ENCODE measurements at places on chromosomes 6 and 20.

DNA sequence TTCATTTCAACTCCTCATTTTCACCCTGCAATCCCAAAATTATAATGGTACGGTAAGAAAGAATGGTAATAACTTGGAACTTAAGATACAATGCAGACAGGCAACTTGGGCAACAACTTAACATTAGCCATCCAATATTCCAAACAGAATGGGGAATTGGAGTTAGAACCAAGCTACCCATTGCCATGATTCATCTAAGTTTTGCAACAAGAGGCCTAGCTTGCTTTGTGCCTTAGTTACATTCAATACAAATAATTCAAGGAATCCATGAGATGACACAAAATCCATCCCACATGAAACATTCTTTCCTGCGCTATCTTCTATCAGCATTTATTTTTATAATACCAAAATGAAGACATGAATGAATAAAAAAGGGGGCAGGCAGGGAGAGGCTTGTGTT lies 28.4 kb downstream of the DCDC2 start:
- no peak for DNase-seq

GRCh38 chr6:12392490-12392889 lies 102.3 kb downstream of the EDN1 start:
- no peak for DNase-seq

- DNase-seq, result no peak
Observed at GRCh38 chr20:53797085-53797484, 203.4 kb upstream of the ZNF217 start.

- DNase-seq, result no peak
Observed at GRCh38 chr6:54903884-54904283, 57.3 kb downstream of the FAM83B start.

DNA sequence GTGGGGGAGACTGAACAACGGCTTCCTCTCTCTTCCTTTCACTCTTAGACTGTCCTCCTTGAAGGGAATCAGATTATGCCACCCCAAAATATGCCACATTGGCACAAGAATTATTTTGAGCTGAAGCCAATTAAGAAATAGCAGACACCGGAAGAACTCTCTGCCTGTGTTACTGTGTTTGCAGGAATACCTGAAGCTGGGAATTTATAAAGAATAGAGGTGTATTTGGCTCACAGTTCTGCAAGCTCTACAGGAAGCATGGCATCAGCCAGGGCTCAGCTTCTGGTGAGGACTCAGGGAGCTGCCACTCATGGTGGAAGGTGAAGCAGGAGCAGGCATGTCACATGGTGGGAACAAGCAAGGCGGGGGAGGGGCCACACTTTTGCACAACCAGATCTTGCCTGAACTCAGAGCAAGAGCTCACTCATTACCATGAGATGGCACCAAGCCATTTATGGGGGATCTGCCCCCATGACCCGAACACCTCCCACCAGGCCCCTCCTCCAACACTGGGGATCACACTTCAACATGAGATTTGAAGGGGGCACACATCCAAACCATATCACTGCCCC lies 46.0 kb downstream of the PCNA start:
- DNase-seq, result no peak

DNA sequence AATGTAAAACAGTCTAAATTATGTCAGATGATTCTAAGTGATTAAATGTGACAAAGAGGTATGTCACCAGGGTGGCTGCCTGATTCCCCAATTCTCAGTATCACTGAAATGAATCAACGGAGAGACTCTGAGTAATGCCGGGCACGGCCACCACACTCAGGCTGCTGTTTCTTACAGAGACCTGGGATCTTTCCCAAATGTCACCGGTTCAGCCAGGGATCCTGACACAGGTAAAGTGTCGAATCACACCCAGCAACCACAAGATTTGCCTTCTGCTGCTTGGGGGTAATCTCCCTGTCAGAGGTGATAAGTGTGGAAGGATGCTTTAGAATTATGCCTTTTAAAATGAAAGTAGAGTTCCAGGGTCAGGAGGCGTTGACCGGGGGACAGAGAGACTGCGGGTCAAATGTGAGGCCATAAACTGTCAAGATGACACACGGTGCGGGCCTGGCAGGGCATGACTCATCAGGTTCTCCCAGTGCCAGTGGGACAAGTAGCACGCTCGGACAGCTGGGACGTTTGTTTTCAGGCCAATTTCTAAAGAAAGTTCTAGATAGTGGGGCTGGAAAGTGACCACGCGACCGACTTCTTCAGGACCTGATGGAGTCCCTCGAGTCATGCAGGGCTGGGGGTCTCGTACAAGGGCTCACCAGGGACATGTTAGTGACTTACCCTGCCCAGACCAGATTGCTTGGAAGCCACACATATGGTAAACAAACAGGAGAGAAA lies 48.9 kb downstream of the PRDM1 start:
- no peak for DNase-seq

DNA sequence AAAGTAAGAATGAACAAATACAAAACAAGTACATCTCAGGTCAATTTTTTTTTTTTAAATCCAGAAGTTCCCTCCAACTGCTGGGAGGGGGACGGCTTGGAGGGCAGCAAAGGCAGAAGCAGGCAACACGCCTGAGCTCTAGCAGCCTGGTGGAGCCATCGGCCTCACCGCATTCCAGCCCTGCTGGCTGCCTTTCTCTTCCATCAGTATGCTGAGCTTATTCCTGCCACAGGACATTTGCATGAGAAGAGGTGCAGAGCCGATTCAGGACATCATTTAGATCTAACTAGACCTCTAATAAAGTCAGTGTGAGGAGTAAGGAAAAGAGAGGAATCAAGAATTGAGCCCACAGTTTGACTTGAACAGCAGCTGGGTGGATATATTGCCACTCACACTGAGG lies 318.8 kb downstream of the ZFAND3 start:
- DNase-seq, result no peak

DNA sequence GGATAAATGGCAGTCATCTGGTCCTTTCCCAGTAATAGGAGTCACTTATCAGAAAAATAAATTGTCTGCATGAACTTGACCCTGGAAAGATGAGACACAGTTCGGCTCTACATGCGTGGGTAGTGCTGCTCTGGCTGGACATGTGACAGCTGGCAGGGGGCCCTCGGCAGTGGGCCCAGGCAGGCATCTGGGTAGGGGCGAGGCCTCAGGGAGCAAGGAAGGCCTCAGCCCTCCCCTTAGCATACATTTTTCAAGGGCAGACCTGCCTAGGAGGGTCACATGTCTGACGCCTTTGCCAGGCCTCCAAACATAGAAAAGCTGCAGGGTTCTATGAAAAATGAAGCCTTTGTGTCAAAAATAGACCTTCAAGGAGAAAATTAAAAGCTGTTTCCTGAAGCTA lies 12.8 kb upstream of the ILRUN start:
- DNase-seq, result no peak

DNA sequence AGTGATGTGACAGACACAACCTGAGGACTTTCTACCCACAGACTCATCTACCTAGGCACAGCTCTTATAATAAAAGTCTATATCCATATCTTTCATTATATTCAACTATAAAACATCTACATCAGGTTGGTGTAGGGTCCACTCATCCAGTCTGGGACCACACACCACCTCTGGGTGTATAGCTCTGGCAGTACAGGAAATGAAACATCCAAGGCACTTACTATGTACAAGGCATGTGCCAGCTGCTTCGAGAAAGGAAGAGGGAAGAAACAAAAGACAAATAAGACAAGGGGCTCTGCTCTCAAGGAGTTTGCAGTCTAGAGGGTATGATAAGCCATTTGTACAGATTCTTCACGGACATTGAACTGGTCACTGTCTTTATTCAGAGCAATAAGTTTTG lies 18.6 kb downstream of the KIF13A start:
- no peak for DNase-seq

- DNase-seq, result no peak
Observed at GRCh38 chr6:89320012-89320559, 5.0 kb upstream of the GABRR2 start.

DNA sequence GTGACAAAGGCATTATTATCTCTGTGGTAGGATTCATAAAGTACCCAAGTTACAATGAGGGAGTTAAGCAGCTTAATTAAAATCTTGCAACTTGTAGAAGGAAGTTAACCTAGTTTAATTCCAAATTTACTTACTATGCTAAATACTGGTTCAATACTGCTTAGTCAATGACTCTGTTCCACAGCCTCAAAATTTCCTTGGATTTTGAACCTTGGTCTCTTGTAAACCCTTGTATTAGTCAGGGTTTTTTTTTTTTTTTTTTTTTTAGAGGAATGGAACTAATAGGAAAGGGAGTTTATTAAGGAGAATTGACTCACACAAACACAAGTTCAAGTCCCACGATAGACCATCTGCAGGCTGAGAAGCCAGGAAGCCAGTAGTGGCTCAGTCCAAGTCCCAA lies 163.4 kb downstream of the HS3ST5 start:
- DNase-seq, result no peak

All from Jurkat, Clone E6-1 (cell line).